Left kidney (tissue), 8 donors: ENCODE measurements at places on chromosomes 1 and 21. TPM values are rescaled to one million over a fixed set of nuclear protein-coding genes. Genes with fewer than 3 reads are reported as not detected.

The ADGRL4 gene
- polyA plus RNA-seq: 22.0 TPM

The IL19 gene
- 1.0 TPM for polyA plus RNA-seq

The NES gene
- 146 TPM for polyA plus RNA-seq

The SLAMF9 gene
- polyA plus RNA-seq: not detected

The RNF186 gene
- polyA plus RNA-seq: 0.25 TPM

The TRIM63 gene
- polyA plus RNA-seq: 1.2 TPM
